ENCODE measurements at places on chromosomes 2 and 18.

GRCh38 chr18:34639687-34640086, 70.4 kb upstream of the DTNA start:
- no peak for DNase-seq

DNA sequence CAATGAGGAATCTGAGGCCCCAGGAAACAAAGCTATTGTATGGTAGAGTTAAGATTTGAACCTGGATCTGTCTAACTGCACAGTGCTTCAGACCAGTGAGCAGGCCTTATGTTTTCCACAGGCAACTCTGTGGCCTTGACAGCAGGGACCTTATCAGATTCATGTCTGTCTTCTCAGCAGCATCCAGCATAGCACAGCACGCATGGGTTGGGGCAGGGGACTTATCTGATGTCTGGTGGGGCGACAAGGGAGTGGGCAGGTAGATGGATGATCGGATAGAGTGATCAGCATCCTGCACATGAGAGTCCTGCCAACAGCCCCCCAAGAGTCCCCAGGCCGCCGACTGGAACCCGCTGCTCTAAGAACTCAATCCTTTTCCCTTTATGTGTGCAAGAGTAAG, 28.7 kb upstream of the KCNF1 start:
- DNase-seq = no peak

DNA sequence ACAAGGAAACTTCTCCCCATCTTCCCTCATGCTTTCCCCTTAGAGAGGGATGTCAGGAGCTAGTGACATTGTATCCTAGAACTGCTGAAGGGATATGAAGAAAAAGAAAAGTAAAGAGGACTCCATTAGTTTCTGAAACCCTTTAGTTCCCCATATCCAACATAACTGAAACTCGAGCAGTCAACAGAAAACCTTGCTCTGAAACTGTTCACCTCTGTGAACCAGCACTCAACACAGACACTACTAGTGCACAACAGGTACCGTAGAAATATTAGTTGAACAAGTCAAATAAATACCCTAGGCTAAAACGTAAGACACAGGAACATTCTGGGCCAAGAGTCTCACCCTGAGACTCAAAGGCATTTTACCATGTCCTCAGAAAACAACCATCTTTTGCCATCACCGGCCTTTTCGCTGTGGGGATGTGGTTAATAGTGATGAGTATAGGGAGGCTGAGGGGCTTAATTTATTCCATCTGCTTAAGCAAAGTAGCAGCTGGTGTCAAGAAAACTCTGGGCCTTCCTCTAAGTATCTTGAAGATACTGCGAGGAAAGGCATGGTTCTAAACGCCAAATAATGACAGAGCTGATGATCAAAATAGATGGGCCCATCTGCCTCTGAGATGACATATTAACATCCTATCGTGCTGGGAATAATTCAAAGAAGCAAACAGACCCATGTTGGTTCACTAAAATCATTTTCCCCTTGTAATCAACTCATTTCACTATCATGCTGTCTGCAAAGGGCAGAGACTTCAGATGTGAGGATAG, 156.8 kb downstream of the STK39 start:
- no peak for DNase-seq

- DNase-seq = no peak
These were observed 234.5 kb downstream of the LDLRAD4 start for GRCh38 chr18:13452871-13453680.

DNA sequence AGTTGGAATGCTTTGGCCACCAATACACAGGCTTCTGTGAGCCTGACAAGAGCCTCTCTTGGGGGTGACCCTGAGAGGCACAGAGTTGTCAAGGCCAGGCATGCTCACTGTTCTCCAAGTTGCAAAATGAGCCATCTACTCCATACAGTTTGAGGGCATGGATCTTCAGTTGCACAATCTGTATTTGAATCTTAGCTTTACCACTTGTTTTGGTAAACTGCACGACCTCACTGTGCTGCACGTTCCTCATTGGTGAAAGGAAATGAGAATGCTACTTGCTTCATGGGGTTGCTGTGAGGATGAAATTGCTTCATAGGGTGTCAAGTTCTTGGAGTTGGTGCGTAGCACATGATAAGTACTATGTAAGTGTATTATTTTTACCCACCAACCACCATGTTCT, 12.0 kb upstream of the HAAO start:
- no peak for DNase-seq

- DNase-seq = no peak
These were observed 92.8 kb downstream of the VIT start for GRCh38 chr2:36789181-36789804.

DNA sequence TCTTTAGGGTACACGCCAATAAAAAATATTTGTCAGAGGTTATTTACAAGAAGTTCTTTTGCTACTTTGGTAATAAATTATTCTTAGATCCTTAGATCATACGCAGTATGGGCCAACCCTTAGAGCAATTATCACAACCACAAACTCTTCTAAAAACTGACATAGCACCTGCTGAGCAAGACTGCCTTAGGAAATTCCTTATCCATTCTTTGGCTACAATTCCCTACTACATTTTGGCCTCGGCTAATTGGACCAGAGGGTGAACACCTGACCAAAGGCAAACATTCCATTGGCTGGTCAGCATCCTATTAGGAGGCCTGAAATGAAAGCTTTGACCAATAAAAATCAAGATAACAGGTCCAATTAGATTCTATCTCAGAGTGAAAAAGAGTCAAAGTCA, 147.6 kb upstream of the CCDC68 start:
- DNase-seq = no peak

GRCh38 chr18:549967-550366, 30.2 kb upstream of the CETN1 start:
- no peak for DNase-seq

DNA sequence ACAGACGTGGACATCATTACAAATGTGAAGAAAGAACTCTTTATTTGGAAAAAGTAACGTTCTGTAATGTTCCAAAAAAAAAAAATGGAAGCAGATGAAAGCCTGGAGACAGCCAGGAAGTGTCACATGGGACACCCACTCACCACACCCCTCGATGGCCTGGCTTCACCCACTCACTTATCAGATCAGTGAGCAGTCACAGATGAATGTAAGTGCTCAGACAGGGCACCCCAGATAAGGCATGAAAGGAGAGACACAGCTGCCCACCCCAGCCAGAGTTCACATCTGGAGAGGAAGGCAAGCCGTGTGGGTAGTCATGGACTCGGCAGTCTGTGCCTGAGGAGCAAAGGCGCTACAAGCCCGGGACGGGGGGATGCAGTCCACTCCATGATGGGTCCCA, 105.2 kb downstream of the SEPTIN10 start:
- DNase-seq = no peak

DNA sequence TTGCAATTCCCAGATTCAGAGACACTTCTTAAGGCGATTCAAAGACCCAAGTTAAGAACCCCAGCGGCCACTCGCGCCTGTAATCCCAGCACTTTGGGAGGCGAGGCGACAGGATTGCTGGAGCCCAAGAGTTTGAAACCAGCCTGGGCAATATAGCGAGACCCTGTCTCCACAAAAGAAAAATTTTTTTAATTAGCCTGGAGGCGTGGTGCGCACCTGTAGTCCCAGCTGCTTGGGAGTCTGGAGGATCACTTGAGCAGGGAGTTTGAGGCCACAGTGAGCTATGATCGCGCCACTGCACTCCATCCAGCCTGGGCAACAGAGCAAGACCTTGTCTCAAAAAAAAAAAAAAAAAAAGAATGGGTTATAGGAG, 585 bp upstream of the ANAPC1 start:
- no peak for DNase-seq

DNA sequence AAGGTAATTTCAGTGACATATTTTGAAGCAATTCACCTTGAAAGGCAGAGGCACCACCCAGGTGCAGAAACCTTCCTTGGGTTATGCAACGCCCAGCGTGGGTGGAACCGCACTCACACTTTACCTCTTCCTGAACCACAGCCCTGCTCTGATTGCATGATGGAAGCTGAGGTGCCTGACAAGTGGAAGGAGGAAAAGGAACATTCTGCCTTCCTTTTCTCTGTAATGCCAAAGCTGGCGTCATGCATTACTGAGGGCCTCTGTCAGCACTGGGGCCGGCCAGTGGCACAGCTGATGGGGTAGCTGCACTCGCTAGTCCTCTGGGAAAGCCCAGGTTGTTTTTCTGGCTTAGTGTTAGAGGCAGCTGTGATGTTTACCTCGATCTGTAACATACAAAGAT, 266.5 kb downstream of the NEDD4L start:
- DNase-seq = no peak

- DNase-seq = no peak
These were observed 68.9 kb downstream of the PTRHD1 start for GRCh38 chr2:24724111-24724775.

- DNase-seq = no peak
These were observed 52.9 kb downstream of the CABLES1 start for GRCh38 chr18:23188068-23188760.

GRCh38 chr2:80351231-80351630, 46.7 kb upstream of the LRRTM1 start:
- DNase-seq = no peak

Data from keratinocyte (primary cell).